Hematopoietic multipotent progenitor cell treated with erythropoietin and hydrocortisone succinate and interleukin-3 and kit ligand, for 6 days (in vitro differentiated cells): ENCODE measurements at places on chromosomes 2 and 18.

DNA sequence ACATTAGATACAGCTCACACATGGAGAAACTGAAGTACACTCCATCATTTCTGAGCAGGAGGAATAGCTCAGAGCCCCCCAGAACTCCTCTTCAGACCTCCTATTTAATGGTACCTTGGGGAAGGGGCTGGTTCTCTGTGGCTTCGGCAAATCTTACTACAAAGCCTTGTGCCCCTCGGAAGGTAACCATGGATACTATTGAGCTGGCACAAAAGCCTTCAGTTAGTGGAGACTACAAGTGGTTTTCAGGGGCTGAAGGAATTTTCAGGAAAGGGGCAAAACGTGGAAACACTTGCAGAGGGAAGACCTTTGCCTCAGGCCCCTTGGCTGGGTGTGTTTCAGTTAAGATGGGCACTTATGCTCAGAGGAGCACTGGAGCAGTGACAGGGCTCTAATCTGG is 1.1 kb upstream of the FAM237A start:
- no peak for DNase-seq

DNA sequence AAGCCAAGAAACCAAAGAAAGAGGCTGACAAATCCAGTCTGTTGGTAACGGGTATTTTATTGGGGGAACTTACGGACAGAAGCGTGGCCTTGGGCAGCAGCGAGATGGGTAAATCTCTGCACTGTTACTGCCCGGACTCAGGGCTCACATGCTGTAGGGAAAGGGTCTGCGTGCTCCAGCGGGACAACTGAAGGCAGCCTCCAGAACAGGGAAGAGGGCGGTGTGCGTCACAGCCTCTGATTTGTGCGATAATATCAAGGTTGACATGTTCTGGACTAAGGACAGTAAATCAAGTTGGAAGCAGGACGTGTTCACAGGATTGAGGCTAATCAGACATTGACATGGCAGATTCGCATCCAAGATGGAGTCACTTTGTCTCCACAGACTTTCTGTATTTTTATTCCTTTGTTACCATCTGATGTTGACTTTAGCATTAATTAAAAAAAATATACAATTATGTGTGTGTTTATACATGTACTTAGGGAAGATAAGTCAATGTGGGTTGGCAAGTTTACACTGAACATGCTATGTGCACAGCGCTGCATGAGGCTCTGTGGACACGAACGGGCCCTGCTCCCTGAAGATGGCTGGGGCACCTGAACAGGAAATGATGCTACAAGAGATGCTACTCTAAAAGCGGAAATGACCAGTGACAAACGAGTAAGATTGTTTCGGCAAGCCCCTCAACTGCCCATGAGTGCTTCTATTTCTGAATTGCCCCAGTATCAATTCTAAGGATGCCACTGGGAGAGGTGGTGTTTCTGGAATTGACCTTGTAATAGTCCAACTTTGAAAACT is 22.6 kb upstream of the DCDC2C start:
- no peak for DNase-seq

GRCh38 chr2:220682616-220683015 is 889.5 kb downstream of the EPHA4 start:
- no peak for DNase-seq

DNA sequence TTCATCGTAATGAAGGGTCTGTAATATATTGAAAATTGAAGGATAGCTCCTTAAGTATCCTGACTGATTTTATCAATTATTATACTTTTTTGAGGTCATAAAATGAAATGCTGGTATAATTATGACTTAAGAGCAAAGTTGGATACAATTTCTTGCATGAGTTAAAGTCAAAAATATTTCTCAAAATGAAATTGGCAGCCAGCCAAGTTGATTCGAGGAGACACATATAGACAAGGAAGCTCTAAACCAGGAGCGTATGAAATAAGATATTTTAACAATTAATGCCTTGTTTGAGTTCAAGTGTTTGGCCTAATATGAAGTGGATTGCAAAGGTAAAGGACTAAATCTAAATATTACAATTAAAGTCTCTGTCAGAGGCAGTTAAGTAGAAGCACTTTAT is 260.4 kb upstream of the DSEL start:
- DNase-seq, result peak; percentile 5

DNA sequence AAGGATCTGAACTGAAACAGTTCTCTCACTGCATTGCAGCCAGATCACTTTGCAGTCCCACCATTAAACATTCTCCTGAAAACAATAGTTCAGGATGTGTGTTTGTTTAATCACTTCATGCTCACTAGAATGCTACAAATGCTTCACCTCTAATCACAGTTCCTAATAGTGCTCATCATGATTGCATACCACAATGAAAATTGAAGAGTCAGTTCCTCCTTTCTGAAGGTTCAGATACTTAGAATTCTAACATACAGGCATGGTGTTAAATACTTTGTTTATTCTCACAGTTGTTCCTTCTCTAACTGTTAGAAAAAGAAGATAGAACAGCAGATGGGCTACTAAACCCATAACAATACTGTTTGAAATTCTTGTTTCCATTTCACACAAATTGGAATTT is 622.3 kb upstream of the ACVR2A start:
- DNase-seq, result no peak

GRCh38 chr18:24342347-24342746 is 55.3 kb downstream of the OSBPL1A start:
- no peak for DNase-seq

- DNase-seq, result no peak
Measured at GRCh38 chr2:13578547-13578946, 861.8 kb downstream of the TRIB2 start.
